AG08396 (cell line): ENCODE measurements at places on chromosomes 2 and 18.

DNA sequence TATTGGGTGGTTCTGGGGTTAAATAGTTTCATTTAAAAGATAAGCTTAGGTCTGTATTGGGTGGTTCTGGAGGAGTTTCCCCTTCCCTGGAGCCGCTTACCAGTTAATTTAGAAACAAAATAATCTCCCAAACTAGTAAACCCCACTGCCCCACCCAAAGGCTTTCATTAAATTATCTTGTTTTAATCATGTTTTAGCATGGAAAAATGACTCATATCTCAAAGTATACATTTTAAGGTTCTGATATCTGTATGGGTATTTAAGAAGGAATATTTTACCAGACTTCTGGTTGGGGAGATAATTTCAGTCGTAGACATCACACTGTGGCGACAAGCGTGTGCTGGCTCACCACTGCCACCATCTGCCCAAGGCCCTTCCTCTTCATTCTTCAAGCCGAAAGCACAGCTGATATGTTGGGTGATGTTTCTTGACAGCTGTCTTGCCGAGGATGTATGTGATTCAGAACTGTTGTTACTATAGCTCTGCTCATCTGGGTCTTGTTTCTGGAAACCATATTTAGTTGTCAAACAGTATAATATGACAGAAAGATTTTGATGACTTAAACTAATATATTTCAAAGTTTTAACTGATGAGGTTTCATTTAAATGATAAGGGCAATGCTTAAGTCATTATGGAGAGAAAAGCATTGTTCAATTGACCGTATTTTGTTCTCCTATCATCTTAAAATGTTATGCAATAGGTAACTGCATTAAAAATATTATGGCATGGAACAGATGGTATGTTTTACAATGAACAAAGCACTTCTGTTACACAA is 5.1 kb downstream of the FIGLA start:
- DNase-seq, result no peak

DNA sequence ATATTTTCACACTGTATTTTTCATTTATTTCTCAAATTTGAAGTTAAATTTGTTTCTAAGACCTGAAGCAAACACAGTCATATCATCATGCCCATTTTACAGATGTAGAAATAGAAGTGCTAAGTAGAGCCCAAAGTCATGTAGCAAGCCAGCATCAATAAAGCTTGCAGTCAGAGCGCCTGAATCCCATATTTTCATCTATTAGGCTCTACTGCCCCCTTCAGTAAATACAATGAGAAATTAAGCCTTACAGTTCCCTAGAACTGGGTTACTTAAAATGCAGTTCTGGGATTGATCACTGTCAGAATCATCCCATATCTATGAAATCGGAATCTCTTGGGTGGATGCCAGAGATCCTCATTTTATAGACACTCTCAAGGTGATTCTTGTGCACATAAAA is 419.9 kb downstream of the TGIF1 start:
- DNase-seq, result peak; percentile 50

DNA sequence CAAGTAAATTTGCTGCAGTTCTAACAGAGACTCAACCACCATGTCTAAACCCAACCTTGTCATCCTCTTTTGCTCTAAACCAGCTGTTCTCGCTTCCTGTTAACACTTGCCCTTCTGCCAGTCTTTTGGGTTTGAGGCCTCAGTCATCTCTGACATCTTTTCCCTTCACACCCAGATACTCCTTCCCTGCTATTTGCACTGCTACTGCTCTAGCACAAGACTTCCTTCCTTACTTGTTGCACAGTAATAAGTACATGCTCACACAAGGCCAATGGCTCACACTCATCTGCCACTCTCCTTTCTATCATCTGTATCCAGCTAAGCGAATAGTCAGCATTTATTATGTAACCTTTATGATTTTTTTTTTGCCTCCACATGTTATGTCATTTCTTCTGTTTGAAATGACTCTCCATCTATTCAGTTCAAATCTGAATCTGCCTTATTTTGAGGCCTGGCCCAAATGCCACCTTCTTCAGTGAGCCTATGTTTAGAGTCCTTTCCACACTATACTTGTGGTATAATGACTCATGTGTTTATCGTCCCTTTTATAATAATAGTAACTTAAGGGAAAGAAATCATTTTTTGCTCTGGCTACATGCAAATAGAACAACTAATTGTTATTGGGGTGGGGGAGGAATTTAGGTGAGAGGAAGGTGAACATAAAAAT is 22.5 kb upstream of the CDKL4 start:
- no peak for DNase-seq

- no peak for DNase-seq
Measured at GRCh38 chr2:104250635-104251034, 603.3 kb upstream of the POU3F3 start.

DNA sequence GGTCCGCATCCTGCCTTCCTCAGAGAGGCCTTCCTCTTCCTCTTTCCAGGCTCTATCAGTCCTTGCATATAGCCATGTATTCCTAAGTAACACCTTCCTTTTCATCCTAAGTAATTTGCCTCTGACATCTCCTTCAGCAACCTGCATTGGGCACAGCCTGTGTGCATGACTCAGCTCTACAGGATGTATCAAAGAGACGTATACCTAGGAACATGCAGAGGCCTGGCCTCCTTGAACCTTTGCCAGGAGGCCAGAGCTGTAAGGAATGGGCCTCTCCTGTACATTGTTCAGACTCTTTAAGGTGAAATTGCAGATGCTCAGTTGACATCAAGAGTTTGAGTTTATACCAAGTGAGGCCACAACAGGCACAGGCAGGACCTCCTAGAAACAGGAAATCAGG is 76.0 kb upstream of the CELF4 start:
- DNase-seq, result no peak

DNA sequence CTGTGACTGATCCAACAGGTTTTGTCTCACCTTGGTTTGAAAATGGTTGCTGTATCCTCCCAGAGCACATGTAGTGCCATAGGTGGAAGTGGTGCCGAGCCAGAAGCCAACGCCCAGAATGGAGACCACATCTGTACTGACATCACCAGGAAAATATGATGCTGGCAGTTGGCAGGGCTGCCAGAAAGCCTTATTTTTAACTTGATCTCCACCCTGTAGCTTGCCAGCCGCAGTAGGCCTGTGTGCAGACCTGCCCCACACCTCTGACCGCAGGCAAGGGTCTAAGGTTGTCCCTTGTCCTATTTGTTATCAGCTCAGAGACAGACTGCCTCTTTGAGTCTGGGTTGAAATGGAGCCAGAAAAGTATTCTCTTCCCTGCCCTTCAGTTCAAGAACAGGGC is 123.5 kb upstream of the EML6 start:
- peak; percentile 30 for DNase-seq

GRCh38 chr2:36425608-36426355 is 70.2 kb downstream of the CRIM1 start:
- DNase-seq, result no peak

DNA sequence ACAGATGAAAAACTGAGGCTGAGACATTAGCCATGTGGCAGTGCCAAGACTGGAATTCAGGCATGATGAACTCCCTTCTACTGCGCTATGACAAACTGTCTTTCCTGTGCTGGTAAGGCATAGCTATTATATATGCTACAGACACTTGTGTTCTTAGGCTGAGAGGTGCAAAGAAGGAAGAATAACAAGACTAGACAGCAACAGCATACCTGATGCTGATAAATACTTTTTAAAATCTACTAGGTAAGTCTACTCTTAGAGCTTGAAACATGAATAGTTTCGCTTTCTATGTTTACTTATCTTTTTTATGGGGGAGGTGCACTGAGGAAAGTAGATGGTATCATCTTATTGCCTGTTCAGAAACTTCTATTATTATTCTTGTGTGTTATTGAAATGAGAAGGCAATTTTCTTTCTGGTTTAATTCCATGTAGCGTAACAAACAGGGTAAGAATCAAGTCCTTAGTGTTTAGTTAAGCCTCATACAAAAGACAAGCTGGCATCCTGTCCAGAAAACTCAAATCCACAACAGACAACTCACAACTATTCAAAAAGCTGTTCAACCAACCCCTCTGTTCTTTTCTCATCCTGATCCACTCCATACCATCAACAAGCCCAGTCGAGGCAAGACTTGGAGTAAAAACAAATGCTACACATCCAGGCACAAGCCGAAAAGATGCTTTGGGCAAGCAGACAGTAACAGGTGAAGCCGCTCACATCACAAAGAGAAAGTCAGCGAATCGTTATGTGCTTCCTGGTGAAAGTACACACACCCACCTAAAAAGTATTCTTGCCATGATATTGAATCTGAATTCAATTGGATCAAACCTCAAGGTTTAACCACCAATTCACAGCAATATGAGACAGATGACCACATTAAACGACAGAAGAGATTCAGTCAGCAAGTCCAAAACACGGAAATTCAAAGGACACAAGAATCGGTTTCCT is 1.5 kb downstream of the TTC32 start:
- no peak for DNase-seq

GRCh38 chr2:7161501-7161900 is 244.3 kb downstream of the RNF144A start:
- DNase-seq, result no peak

GRCh38 chr2:9819551-9819950 is 23.7 kb upstream of the TAF1B start:
- no peak for DNase-seq

GRCh38 chr2:202378001-202378400 is 1.9 kb downstream of the BMPR2 start:
- DNase-seq, result no peak

GRCh38 chr18:45755934-45756333 is 32.0 kb downstream of the SLC14A1 start:
- DNase-seq, result peak; percentile 24

GRCh38 chr2:54773838-54774237 is 50.4 kb downstream of the EML6 start:
- no peak for DNase-seq

- DNase-seq, result no peak
Measured at GRCh38 chr2:238130696-238131628, 7.5 kb upstream of the KLHL30 start.

- DNase-seq, result no peak
Measured at GRCh38 chr2:41998186-41999127, 49.4 kb upstream of the PKDCC start.

DNA sequence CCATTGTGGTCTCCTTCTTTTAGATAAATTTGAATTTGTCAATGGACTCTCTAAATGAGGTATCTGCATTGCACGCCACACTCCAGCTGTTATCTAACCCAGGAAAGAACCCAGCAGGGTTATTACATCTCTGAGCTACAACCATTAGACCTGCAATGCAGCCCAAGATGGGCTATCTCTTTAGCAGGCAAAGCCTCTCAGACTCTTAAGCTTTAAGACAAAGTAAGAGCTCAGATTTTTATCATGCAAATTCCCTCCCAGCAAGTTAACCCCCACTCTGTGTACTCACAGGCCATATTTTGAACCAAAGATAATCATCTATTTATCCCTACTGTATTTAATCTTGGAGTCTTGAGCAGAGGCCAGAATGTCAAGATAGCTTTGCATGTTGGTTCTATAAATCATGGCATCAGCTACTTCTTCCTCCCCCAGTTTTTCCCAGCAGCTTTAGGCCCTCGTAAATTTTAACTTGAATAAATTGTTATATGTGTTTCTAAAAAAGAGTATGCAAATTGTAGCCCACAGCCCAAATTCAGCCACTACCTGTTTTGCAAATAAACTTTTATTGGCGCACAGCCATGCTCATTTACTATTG is 273.7 kb upstream of the PKDCC start:
- no peak for DNase-seq

DNA sequence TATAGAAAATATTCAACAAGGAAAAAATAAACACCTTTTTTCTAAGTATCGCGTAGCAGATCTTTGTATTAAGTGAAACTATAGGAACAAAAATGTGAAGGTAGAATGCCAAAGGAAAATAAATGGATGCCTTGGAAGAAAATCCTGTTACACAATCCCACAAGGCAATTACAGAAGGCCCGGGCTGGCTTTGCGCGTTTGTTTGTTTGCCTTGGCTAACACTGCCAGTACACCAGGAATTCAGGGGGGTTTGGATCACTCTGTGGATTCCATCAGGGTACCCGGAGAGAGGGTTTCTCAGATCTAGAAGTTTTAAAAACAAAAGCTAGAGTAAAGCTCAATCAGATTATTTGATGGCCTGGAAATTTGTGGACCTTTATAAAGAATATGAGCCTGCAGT is 478.3 kb downstream of the FBXO15 start:
- peak; percentile 62 for DNase-seq

DNA sequence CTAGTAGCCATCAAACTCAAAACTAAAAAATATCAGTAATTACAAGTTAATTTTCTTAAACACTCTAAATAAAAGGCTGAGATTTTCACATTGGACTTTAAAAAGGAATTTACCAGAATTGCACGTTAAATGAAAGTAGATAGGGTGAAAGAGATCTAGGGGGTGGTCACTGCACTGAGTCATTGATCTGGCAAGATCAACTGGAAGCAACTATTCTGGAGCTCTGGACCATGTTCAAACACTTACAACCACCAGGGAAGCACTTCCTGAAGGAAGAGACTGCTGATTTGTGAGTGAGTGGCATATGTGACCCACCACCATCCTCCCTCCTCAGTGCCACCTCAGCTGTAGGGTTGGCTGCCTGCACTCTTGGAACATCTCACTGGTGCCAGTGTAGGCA is 111.8 kb downstream of the UGGT1 start:
- peak; percentile 27 for DNase-seq

- no peak for DNase-seq
Measured at GRCh38 chr2:192500550-192501200, 305.9 kb upstream of the TMEFF2 start.

- DNase-seq, result peak; percentile 68
Measured at GRCh38 chr18:22170421-22171257, 1.2 kb downstream of the GATA6 start.

- DNase-seq, result no peak
Measured at GRCh38 chr18:24762511-24762910, 302.1 kb downstream of the HRH4 start.

- no peak for DNase-seq
Measured at GRCh38 chr2:180219491-180219890, 212.4 kb upstream of the CWC22 start.

DNA sequence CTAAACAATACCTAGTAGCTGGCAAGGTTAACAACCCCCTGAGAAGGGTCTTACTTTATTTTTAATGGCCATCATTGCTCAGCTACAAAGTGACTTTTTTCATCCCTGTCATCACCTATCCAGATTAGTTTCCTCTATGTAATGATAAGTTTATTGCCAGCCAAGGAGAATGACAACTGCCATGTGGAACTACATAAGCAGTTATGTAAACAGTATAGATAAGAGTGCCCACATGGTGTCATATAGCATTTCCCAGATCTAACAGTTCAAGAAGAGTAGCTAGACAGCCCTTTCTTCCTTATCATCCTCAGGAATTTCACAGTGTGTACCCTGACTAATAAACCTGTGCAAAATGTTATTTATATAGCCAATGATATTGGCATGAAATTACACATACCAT is 240.2 kb upstream of the PIK3C3 start:
- DNase-seq, result no peak

DNA sequence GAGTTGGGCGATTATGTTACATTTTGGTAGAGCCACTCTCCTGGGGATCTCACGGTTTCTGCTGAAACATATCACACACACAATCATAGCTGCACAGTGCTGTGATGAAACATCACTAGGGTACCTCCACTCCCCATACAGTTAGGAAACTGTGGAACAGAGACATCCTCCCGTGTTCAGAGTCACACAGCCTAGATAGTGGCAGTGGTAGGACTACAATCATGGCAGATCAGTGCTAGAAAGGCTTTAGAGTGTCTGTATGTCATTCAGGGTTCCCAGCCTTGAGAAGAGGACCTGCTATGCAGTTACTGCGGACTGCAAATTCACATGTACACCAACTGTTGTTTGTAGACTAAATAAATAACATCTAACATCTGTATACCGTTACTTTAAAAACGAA is 210.3 kb upstream of the FOSL2 start:
- DNase-seq, result no peak
